ENCODE measurements at places on chromosomes 16 and 17. TPM values are rescaled to one million over a fixed set of nuclear protein-coding genes. Genes with fewer than 3 reads are reported as not detected.

SLC47A1 gene
- total RNA-seq: 12.9 TPM

SOST gene
- 0.14 TPM for total RNA-seq

TOP2A gene
- total RNA-seq: 2.1 TPM

CD7 gene
- 0.47 TPM for total RNA-seq

NAGPA gene
- total RNA-seq: 6.6 TPM

DNA sequence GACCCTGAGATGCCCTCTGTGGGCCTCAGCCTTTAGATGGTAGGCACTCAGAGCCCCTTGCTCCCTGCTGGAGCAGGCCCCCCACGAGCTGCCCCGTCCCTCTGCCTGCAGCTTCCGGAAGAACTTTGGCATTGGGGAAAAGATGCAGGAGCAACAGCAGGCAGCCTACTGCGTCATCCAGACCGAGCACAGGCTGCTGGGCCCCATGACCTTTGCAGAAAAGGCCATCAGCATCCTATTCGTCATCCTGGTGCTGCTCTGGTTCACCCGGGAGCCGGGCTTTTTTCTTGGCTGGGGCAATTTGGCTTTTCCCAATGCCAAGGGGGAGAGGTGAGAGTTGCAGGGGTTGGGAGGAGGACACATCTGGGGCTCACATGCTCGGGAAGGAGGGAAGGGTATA lies 12.7 kb upstream of the FOXN1 start:
- no peak for DNase-seq

DNA sequence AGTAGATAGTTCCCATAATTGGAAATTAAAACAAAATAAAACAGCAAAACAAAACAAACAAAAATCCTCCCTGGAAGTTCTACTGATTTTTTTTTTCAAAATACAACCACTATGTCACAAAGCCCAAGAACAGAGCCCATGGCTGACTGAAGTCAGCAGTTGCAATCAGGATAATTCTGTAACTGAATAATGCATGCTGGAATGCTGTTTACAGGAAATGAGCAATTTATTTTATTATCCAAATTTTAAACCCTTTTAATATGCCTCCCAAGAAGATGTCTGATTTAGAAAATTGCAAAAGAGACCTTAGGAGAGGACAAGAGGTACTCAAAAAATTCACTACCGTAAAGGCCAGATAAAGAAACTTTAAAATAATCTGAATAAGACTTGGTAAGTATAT lies 578.2 kb downstream of the TOX3 start:
- no peak for DNase-seq

GRCh38 chr17:79747508-79748294 lies 17.0 kb downstream of the ENPP7 start:
- no peak for DNase-seq

DNA sequence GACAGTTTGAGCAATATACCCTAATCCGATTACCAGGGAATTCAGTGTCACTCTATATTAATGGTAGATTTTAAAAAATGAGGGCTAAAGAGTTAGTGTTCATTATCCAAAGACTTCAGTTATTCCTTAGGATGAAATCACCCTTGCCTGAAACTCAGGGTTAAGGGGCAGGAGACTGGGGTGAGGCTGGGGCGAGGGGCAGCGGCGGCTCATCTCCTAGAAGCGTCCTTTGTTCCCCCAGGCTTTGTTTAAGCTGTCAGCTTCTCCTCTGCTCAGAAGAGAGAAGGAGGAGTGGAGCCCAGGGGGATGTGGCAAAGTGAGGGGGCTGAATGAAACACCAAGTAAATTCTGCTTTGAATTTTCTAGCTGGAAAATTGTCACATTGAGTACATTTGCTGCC lies 117.7 kb upstream of the ELAC2 start:
- DNase-seq: no peak

DNA sequence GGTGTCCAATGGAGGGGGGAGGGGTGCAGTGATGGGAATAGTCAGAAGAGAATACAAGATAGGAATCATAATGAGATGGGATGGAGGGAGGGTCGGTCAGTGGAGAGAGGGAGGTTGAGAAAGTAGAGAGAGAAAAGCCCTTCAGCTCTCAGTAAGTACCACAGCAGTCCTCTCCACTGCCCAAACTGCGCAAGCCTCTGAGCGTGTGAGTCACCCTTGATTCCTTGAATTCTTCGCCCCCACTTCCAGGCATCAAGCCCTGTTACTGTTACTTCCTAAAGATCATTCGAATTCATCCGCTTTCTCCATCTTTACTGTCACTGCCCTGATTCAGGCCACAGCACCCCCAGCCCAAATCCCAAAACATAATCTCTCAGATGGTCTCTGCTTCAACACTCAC lies 2.5 kb downstream of the GUCY2D start:
- DNase-seq: no peak

Measured in left ventricle myocardium inferior (tissue), 1 donor.